ENCODE measurements at places on chromosomes 7 and 10. TPM values are rescaled to one million over a fixed set of nuclear protein-coding genes. Genes with fewer than 3 reads are reported as not detected.

DNA sequence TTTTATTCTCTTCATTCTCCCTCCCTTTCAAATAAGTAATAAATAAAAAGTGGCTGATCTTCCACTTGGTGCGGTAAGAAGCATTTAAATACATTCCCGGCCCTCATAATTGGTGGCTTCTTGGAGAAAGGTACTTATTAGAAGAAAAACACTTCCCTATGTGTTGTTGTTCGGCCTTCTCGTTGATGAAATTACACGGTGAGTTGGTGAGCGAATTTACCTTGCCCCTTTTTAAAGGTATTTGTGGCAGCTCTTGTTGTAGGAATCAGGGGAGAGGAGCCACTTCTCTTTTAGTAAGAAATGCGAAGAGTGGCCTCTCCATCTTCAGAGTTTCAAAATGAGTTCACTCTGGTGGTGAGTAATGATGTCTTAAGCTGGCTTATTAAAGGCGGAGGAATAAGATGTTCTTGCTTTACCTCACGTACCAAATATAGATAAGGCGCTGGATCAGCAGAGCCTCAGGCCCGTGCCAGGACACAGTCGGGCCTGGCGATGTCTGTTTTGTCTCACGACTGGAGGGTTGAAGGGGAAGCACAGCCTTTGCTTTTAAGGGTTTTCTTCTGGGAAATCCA, 135.9 kb downstream of the CUX1 start:
- no peak for DNase-seq

DNA sequence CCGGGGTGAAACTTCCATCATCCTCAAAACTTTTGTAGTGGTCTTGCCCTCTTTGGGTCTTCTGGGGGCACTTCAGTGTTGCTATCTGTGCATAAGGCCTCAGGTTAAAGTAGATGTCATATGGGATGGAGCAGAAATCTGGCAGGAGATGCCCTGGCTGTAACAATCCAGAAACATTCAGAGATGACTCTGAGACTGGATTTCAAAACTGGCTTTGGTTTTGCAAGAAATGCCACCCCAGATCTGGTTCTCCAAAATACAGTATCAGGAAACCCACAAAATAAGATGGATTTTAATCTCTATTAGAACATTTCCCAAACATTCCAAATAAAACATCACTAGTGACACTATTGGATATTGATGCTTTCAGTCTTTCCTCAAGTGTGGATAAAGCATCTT, 191.5 kb downstream of the REEP3 start:
- no peak for DNase-seq

The ADRB1 gene
- total RNA-seq, result not detected

DNA sequence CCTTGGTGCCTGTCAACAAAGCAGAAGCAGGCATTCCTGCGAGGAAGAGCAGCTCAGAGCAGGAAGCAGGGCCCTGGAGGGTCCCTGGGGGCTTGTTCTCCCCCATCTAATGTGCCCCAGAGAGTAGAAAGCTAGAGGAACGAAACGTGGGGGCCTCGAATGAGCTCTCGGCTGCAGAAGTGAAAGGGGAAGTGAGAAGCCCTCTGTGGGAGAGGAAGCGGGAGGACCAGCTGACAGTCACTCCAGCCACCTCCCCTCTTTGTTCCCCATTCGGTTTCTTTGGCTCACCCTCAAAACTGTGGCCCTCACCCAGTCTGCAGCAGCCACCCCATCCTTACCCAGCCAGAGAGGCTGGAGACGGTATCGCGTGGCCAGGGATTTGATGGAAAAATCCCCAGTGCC, 25.0 kb downstream of the C10orf105 start:
- no peak for DNase-seq

GRCh38 chr7:73556208-73557107, 1.0 kb downstream of the BCL7B start:
- DNase-seq, result no peak

Data from glutamatergic neuron (in vitro differentiated cells).